Mesothelial cell of epicardium (in vitro differentiated cells): ENCODE measurements at places on chromosomes 6 and 20.

- H3K4me3 ChIP-seq: no peak overlapping the region
- DNase-seq: no peak
- H3K27me3 ChIP-seq: peaks cover 55% of the 10 kb centered on the region
- H3K27ac ChIP-seq: no peak overlapping the region
- no peaks in the 10 kb centered on the region for H3K36me3 ChIP-seq
These were observed 3.8 kb upstream of the SIRPB1 start for GRCh38 chr20:1623501-1624205.

DNA sequence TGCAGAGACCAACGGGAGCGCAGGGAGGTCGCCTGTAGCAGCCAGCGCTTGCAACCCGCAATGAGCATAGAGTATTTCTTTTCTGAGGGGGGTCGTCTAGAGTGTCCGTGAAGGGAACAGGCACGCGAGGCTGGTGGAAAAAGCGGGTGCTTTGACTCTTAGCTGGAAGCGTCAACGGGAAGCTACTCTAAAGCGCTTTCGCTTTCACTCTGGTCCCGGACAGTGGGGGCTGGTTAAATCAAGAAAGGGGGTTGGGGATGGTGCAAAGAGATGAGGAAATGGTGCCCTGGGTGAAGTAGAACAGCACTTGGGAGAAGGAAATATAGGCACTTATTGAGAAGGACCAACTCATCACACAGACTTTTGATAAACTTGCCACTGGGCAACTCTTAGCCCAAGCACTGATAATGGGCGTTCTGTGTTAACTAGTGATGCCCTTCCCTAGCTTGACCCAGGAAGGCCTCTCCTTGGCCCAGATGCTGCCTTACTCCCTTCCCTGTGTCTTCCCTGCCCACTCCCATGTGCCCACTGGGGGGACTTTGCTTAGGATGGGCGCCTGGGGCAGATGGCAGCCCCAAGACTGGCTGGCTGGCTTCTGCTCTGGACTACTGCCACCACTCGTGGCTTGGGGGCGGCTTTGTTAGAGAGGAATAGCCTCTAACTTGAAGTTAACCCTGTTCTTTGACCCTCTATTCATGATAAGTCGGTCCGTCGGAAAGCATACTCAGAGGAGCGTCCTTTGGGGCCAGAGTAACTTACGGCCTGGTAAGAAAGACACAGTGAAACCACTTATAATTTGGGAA, 585 bp downstream of the PSMB9 start:
- peak overlapping the region; percentile 22 for H3K27ac ChIP-seq
- peak overlapping the region; percentile 91 for H3K4me3 ChIP-seq
- H3K4me1 ChIP-seq: peaks cover 17% of the 10 kb centered on the region
- peaks cover 93% of the 10 kb centered on the region for H3K27me3 ChIP-seq
- H3K36me3 ChIP-seq: peaks cover 8% of the 10 kb centered on the region

DNA sequence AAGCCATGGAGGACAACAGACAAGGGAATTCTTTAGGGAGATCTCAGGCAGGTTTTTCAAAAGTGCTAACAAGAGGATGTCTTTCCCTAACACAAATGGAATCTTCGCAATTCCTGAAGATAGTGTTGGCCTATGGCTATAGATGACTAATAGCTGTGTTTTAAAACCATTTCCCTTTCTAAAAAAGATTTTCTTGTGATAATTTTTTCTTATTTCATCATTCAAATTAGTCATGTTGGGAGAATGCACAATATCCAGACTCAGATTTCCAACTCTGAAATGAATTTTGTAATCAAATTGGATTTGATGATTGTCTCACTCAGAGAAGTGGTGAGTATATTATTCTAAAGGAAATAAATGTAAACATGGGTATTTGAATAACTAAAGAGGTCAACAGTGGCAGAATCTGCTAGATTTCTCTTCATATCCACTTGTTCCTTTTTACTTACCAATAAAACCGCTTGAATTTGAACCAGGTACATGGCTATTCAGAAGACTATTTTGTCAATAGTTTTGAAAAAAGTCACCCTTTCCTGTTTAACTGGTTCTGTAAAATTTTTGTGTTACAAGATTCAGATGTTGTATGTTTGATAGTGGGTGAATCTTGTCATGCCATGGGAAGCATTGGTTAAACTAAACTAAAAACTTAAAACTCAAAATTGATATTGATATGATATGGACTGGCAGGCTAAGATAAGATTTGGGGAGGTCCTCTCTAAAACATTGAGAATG, 1223.7 kb upstream of the EYS start:
- DNase-seq: no peak
- H3K4me3 ChIP-seq: no peak overlapping the region
- H3K27me3 ChIP-seq: no peaks in the 10 kb centered on the region

GRCh38 chr6:31651602-31652191, 764 bp downstream of the BAG6 start:
- H3K27ac ChIP-seq: peak overlapping the region; percentile 100
- H3K4me1 ChIP-seq: peaks cover 19% of the 10 kb centered on the region
- H3K4me3 ChIP-seq: peak overlapping the region; percentile 95

DNA sequence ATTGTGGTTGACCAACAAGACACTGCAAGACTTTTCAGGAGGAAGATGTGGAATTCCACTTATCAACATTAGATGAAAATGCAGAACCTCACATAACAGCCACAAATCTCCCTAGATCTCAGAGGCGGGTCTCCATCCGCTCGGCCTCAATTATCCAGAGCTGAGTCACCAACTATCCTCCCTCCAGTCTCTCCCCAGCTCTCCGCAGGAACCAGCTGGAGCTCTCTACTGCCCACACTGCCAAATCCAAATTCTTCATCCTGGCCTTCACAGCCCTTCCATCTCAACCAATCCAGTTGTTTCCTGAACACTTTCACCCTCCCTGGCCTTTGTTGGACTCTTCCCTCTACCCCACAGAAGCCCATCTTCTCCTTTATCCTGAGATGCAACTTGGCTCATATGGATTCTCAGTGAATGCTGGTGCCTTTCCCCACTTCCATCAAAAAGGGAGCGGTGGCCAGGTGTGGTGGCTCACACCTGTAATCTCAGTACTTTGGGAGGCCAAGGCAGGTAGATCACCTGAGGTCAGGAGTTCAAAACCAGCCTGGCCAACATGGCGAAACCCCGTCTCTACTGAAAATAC, 3.5 kb upstream of the TGIF2 start:
- no peak for DNase-seq
- H3K36me3 ChIP-seq: peaks cover 10% of the 10 kb centered on the region
- no peaks in the 10 kb centered on the region for H3K27me3 ChIP-seq
- peaks cover 30% of the 10 kb centered on the region for H3K4me1 ChIP-seq
- no peak overlapping the region for H3K4me3 ChIP-seq
